ENCODE measurements at places on chromosomes 12 and 14.

- DNase-seq, result no peak
Measured at GRCh38 chr12:69278814-69279782, 39.7 kb downstream of the CPSF6 start.

GRCh38 chr12:53829130-53829819, 77.5 kb upstream of the CISTR start:
- no peak for DNase-seq

- no peak for DNase-seq
Measured at GRCh38 chr12:68374307-68374982, 42.3 kb upstream of the MDM1 start.

- DNase-seq, result no peak
Measured at GRCh38 chr14:64349741-64350490, 38.2 kb upstream of the MTHFD1 start.

- DNase-seq, result no peak
Measured at GRCh38 chr12:95073698-95074520, 491 bp upstream of the NR2C1 start.

GRCh38 chr14:77058117-77058516, 29.6 kb upstream of the IRF2BPL start:
- DNase-seq, result no peak

Measured in LHCN-M2 (cell line).